Airway epithelial cell (primary cell): ENCODE measurements at places on chromosomes 1 and 21. TPM values are rescaled to one million over a fixed set of nuclear protein-coding genes. Genes with fewer than 3 reads are reported as not detected.

Gene LCE7A
- total RNA-seq: not detected in 2 replicates

Gene WNT2B
- total RNA-seq: 0.56 and 0.65 TPM in 2 replicates

Gene PPIAL4G
- total RNA-seq: not detected in 2 replicates

Gene S1PR1
- total RNA-seq: 0.14 and 1.2 TPM in 2 replicates

Gene CCDC185
- total RNA-seq: 0.07 TPM in 1 of 2 replicates, not detected in the other

Gene ZNF362
- 8.5 and 8.7 TPM in 2 replicates for total RNA-seq

Gene NPPB
- total RNA-seq: not detected in 2 replicates

Gene ARHGAP29
- 13.6 and 16.2 TPM in 2 replicates for total RNA-seq

Gene ECM1
- total RNA-seq: 19.6 and 28.6 TPM in 2 replicates

Gene SPRR2A
- 8.3 and 8.4 TPM in 2 replicates for total RNA-seq

Gene C1orf210
- total RNA-seq: 3.9 and 8.7 TPM in 2 replicates
